ENCODE measurements at places on chromosomes 5 and 9.

GRCh38 chr5:74762599-74762998, 4.3 kb downstream of the GFM2 start:
- DNase-seq, result no peak

DNA sequence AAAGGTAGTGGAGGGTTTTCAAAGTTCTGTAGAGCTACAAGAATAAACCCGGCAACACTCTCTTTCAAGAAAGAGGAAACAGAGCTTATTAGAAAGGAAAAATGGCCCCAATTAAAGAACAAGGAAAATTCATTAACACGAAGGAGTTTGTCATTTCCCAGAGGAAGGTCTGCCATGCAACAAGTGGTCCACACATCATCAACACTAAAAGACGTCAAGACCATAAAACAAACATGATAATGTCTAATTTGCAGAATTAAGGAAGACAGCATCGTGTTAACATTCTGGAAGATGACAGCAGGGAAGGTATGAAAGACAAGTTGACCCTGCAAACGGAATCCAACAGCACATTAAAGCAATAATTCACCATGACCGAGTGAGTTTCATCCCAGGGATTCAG, 28.6 kb upstream of the NRARP start:
- DNase-seq, result no peak

DNA sequence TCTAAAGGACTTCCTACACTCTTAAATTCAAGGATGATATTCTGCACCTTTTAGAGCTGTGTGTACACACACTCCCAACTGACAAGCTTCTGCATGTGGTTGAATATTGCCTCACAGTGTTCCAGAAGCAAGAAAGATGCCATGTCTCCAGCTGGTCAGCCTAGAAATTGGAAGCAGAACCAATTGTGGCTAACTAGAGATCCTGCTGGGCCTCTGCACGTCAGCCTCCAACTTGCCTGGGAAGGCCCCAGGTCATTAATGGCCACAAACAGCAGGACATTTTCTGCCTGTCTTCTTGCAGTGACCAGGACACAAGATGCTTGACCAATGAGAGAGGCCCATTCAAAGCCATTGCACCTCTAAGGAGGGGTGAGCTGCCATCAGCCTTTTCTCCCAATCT, 571.9 kb upstream of the BRINP1 start:
- no peak for DNase-seq

DNA sequence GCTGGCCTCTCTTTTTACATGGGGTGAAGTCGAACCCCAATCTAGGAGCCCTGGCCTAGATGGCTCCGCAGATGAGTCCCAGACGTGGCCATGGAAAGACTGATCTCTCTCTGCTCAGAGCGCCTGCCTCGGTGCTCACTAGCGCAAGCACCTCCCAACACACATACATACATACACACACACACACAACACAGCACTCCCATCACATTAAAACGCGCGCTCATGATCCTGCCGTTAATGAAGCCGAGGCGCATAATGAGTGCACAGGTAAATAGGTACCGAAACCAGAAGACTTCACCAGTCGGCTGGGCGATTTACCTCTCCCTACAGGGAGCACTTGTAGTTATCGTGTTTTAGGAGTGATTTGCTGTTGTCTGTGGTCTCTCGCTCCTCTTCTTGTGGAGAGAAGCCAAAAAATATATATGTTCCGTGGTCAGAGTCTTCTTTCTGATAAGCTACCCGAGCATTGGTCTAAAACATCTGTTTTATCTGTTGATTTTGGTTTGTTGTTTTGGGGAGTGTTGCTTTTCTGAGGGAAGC, 207.7 kb downstream of the MEF2C start:
- no peak for DNase-seq

DNA sequence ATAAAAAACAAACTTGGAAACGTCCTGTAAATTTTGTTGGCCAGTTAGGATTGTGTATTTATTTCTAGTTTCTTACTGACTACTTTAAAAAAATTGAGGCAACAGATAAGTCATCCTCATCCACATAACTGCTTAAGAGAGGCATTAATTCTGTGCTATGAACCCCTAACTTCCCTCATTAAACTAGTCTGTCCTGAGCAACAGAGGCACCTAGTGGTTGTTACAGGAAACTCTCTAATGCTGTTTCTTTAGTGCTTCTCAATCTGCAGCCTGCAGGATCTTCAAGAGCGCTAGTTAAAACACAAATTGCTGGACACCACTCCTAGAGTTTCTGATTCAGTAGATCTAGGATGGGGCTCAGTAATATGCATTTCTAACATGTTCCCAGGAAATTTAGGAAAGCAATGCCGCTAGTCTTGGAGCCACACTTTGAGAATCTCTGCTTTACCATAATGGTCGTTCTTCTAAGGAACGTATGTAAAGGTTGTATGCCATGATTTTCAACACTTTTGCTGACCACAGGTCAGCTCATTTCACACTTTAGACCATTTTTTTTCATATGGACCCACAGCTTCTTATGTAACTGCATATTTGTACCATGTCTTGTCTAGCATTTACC, 410.1 kb upstream of the SMARCA2 start:
- DNase-seq, result no peak

DNA sequence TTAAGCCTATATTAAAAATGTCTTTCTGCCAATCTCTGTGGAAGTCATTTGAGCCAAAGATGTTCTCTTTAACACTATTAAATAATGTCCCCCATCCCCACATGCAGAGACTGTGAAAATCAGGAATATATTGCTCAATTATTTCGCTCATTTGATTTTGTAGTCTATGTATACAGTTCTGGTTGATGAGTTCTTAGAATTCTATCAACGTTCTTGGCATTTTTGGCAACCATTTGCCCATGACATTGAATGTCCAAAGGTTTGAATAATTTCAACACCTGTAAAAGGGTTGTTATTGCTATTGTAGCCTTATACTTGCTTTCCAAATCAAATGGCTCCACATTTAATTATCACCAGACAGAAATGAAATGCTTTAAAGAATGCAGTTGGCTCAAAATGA, 536.1 kb downstream of the CAAP1 start:
- no peak for DNase-seq

- DNase-seq, result no peak
These were observed 317.6 kb downstream of the IRX1 start for GRCh38 chr5:3913279-3913678.

- no peak for DNase-seq
These were observed 230.3 kb downstream of the PAPPA start for GRCh38 chr9:116383936-116384335.

- DNase-seq, result no peak
These were observed 90.3 kb upstream of the PHYKPL start for GRCh38 chr5:178322736-178323540.

DNA sequence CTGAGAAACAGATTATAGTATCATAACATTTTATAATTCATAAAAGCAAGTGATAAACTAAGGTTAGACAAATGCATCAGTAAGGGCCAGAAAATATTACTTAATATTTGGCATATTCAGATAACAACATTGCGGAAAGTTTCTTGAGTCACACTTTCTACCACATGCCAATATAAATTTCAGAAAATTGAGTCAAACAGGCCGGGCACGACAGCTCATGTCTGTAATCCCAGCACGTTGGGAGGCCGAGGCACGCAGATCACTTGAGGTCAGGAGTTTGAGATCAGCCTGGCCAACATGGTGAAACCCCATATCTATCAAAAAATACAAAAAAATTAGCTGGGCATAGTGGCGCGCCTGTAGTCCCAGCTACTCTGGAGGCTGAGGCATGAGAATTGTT, 47.1 kb downstream of the SLC38A9 start:
- no peak for DNase-seq

- no peak for DNase-seq
These were observed 410 bp downstream of the GLIPR2 start for GRCh38 chr9:36136894-36137391.

- no peak for DNase-seq
These were observed 8.9 kb upstream of the FBXO38 start for GRCh38 chr5:148374690-148375360.

- DNase-seq, result no peak
These were observed 17.6 kb downstream of the PTCH1 start for GRCh38 chr9:95499046-95499676.

GRCh38 chr9:137982200-137982599, 104.6 kb downstream of the CACNA1B start:
- no peak for DNase-seq

DNA sequence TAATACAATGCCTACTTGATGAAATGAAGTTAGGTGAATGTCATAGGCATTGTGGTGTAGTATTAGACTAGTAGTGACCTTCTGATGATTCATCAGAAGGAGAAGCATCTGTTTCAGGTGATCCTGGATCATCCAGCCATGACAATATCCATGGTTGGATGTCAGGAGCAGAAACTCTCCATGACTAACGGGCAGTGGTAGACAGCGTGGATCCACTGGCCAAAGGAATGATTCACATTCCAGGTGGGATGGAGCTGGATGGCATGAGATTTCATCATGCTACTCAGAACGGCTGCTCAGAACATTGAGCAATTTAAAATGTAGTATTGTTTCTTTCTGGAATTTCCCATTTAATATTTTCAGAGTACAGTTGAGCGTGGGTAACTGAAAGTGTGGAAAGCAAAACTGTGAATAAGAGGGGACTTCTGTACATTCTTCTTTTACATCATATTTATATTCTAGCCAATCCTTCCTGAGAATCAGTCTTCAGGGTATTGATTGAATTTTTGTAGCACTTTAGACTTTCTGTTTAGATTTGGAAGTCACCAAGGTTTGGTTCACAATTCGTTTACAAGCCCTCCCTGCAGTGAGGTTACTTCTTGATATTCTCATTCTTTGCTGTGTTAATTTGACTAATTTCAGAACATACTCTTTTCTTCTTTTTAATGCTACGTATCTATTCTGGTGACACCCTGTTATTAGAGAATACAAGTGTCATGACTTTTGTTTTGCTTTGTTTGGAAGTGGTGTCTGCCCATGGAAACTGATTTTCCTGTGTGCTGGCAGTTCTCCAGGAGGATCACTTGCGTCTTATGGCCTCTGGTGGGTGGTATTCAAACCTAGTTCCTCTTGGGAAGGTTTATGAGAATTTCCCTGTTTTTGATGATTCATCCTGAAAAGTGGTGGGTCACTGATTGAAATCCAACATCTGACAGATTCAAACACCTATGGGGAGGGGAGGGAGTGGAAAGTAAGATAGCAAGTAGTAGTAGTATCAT, 12.2 kb upstream of the CLINT1 start:
- DNase-seq, result no peak

- DNase-seq, result no peak
These were observed 316.2 kb upstream of the SMARCA2 start for GRCh38 chr9:1698991-1699390.

- no peak for DNase-seq
These were observed 117.5 kb upstream of the NR5A1 start for GRCh38 chr9:124624735-124624992.

DNA sequence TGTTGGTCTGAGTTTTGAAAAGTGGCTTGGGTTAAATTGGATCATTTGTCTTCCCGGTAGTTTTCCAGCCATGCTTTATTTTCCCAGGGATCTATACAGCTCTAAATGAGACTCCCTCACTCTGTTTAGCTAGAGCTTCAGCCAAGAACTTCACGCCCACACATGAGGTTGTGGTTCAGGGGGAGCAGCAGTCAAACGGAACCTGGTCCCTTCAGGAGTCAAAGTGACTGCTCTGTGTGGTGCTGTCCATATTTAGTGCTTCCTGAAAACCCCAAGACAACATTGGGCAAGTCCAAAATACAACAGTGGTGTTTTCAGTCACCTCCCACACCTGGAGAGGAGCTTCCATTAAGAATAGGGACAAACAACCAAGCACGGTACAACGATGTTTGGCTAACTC, 90.5 kb downstream of the ANKH start:
- no peak for DNase-seq

DNA sequence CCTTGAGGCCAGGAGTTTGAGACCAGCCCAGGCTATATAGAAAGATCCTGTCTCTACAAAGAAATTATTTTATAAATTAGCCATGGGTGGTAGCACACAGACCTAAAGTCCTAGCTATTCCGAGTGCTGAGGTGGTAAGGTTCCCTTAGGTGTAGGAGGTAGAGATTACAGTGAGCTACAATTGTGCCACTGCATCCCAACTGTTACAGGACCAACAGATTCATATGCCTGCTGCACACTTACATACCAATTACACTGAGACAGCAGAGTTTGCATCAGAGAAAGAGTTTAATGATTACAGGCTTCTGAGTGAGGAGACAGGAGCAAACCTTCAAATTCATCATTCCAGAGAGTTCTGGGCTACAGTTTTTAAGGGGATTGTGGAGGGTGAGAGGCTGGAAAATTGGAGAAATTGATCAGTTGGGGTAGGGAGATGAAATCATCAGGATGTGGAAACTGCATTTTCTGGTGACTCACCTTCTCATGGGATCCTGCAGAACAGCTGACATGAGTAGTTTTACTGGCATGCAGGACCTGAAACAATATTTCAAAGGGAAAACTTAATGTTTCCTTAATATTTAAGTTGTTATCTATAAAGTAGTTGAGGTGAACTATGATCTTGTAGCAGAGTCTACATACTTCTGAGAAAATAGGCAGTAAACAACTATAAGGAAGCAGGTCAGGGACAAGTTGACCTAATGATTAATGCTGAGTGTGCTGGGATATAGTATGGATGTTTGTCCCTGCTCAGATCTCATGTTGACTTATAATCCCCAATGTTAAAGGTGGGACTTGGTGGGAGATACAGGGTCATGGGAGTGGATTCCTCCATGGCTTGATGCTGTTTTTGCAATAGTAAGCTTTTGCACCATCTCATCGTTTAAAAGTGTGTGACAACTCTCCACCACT, 54.7 kb downstream of the ANXA2R start:
- no peak for DNase-seq

- DNase-seq, result no peak
These were observed 247.5 kb upstream of the TUT7 start for GRCh38 chr9:86601697-86602096.

- DNase-seq, result no peak
These were observed 153.4 kb upstream of the PTCH1 start for GRCh38 chr9:95670122-95670521.

DNA sequence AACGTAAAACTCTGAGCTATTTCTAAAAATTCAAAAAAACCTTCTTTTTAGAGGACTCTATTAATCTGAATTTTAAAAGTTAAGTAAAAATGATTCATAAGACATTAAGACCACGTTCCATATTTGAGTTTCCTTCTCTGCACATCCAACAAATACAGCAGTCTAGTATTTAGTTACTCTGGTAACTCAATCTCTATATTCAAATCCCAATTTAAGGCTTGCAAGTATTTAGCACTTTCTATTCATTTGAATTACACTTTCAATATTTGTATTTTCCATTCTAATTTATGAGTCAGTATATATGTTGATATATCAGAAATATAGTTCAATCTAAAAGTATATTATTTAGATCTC, 17.7 kb downstream of the RFX3 start:
- DNase-seq, result no peak

GRCh38 chr5:90709323-90710155, 150.9 kb downstream of the ADGRV1 start:
- no peak for DNase-seq

Data from stimulated activated CD8-positive, alpha-beta memory T cell treated with anti-CD3 and anti-CD28 coated beads, Interleukin-4, amount 100 ng/mL, for 4 hours (primary cell).